ENCODE measurements at places on chromosomes 12 and 14.

GRCh38 chr14:43525658-43526057, 981.4 kb downstream of the FSCB start:
- DNase-seq, result no peak

- no peak for DNase-seq
These were observed 5.1 kb upstream of the LTBP2 start for GRCh38 chr14:74616996-74617700.

DNA sequence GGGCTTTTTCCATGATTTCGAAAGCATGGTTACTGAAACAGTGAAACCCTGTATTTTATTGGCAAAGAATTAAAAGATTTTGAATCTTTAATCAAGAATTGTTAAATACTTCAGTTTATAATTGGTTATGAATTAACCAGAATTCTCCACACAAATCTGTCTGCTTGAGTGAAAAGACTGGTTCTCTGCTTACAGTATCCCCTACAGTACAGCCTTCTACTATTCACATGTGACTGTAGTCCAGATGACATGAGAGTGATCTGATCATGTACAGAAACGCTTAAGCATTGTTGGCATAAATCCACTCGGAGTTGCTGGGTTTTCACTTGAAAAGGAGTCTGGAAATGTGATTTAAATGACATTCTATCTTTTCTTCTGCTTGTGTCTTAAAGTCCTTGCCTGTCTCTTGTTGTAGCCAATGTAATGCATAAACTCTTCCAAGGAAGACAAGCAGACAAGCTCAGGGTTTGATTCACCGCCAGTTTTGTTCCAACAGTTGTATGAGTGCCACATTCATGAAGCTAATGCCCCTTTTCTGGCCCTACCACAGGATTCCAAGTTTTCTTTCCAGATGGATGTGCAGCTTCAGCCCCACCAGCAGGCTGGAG, 222.0 kb upstream of the LRIG3 start:
- DNase-seq, result no peak

- DNase-seq, result no peak
These were observed 6.2 kb upstream of the CNOT2 start for GRCh38 chr12:70236990-70237389.

DNA sequence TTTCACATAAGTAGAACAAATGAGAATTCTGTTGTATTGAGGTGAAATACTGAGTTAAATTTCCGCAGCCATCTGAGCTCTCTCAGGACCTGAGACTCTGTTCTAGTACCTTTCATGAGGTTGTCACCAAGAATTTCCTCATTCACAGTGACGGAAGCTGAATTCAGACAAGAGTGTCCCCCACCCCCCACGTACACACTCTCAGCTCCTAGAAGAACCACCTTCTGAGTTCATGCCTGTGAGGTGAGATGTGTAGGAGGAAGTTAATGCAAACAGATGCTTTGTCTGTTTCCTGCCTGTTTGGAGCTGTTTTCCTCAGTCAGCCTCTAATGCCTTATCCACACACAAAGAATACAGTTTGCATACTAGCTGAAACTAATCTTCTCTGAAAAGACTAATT, 18.2 kb downstream of the BICDL1 start:
- no peak for DNase-seq

DNA sequence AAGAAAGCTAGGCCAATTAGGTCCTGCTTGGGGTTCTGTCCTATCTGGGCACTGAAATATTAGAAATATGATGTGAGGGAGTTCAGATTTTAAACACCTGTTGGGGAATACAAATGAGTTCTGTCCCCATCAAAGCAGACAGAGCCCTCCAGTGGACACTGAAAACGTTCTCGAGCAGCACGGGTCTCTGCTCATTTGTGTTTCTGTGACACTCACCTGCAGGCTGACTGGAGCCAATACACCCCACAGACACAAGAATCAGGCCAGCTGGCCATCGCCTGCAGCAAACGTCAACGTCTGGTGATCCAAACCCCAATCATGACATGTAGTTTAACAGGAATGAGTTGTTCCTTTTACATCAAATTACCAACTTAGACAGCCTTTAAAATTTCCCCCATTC, 493.4 kb upstream of the TMEM132C start:
- no peak for DNase-seq

- no peak for DNase-seq
These were observed 224.3 kb upstream of the AMIGO2 start for GRCh38 chr12:47303995-47304560.

DNA sequence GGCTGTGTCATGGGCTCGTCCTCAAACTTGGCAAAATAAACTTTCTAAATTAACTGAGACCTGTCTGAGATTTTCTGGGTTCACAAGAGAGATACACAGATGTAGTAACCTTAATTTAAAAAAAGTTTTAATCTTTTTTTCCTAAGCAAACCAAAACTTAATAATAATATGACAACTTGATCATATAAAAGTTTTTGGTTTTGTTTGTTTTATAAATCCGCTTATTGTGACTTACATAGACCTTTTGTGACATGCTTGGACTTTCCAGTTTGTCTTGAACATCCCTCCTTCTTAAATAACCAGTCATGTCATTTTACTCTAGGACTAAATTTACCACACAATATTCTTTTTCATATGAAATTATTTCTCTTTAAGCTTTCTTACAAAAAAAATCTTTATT, 8.5 kb downstream of the RDH12 start:
- no peak for DNase-seq

GRCh38 chr12:131229426-131230339, 276.0 kb downstream of the ADGRD1 start:
- DNase-seq, result peak; percentile 63

DNA sequence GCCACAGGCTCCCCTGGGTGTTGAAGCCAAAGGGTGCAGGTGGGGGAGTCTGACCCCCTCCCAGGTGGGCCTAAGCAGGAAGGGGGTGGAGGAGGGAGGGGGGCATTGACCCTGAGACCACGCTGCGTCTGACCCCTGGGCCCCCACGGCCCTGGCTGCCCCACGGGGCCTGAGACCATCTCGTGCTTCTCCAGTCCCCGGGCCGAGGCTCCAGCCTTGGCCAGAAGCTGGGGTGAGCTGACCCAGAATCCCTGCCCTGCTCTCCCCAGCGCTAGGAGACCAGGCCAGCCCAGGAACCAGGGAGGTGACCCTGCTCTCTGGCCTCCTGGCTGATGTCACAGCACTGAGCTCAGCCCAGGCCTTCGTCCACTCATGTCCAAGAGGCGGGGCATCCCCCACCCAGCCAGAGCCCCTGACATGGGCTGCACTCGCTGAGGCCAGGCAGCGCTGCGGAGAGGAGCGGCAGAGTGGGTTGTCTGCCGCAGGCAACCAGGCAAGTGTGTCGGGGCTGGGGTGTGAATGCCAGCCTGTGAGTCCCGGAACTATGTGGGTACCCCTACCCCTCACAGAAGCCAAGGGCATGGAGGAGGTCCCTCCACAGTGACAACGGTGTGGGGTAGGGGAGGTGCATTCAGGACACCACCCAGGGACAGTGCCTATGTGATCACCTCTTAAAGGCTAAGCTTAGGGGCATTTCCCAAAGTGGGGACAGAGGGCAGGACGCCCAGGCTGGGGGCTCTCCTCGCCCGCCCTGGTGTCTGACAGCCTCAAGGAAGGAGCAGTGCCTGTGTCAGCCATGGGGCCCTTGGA, 6.3 kb downstream of the TRMT61A start:
- no peak for DNase-seq

DNA sequence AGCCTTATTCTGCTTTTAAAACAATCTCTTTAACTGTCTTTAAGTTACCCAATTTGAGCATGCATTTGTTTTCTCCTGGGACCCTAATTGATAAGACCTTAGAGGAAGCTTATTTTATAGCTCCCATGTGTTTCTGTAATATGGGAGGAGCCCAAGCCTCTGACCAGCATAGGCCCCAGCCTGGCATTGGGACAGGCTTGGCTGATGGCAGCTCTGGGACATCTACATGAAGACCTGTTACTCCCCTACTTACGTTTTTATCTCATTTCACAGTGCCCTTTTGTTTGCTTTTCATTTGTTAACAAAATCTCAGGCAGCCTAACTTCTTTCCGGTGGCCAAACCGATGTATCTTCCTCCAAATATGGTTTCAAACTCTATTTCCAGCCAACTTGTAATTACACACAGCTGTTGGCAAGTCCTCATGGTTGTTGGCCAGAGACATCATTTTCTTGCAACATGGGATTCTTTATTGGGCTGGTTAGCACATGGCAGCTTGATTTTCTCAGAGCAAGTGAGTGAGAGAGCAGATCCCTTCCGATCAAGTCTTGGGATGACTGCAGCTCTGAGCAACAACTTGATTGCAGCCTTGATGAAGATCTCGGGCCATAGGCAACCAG, 1117.5 kb downstream of the AACS start:
- no peak for DNase-seq

DNA sequence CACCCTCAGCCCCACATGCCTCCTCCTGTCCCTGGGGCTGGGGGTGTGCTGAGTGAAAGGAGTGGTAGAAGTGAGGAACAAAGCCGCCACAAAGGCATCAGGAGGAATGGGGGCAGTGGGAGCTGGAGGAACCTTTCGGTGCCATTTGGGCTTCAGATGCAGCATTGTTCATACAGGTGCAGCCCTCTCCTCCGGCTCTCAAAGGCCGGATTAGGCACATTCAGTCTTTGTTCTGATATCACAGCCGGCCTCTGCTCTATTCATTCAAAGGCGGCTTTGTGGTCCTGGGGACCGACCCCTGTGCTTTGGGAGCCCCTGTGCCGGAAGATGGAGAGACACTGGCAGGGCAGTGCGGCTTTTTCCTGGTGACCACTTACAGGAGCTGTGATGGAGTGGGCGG, 53.2 kb downstream of the SMOC1 start:
- no peak for DNase-seq

DNA sequence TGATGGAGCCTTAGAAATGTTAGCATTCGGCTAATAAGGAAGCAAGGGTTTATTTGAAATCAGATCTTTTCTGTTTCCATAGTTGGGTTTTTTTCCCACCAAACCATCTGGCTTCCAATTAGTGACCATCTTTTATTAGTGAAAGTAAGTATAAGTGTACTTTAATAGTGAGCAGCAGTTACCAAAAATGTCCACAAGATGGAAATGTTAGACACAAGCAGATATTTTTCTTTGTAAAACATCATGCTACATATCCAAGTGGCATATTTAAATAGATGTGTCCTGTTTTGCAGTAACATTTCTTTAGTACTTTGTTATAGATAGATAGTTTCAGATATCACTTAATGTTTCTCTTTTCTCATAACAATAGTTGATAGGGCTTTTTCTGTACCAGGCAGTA, 28.8 kb downstream of the YEATS4 start:
- DNase-seq, result no peak

- DNase-seq, result no peak
These were observed 431.2 kb upstream of the PDE3A start for GRCh38 chr12:19937161-19937560.

DNA sequence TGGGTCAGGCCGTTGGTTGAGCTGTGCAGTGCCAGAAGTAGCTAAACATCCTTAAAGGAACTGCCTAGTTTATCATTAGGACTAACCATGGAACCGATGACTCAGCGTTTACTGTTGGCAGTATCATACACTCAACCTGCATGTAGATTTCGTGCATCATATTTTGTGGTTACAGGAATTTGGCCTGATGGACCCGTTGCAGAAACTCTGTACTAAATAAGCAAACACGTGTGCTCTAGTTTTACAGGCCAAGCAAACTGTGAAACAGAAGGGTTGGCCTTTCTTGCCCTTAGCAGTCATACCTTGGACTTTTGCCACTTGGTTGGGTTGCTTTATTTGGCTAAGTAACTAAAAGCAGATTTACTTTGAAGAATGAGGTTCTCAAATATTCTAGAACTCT, 35.6 kb downstream of the DGLUCY start:
- DNase-seq, result no peak

DNA sequence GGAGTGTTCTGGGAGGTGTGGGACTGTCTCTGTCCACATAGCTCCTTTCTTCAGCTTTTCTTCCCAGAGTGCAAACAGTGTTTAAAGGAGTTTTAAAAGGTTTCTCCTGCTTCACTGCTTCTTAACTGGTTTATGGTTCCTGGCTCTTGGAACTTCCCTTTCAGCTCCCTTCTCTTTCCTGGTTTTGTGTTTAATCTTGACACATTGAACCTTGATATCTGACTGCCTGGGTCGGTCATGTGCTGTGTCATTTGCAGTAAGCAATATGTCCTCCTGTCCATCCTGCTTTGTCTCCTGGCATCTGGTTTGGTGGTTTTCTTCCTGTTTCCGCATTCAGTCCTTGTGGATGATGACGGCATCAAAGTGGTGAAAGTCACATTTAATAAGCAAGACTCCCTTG, 2.2 kb downstream of the TMEM106C start:
- no peak for DNase-seq

DNA sequence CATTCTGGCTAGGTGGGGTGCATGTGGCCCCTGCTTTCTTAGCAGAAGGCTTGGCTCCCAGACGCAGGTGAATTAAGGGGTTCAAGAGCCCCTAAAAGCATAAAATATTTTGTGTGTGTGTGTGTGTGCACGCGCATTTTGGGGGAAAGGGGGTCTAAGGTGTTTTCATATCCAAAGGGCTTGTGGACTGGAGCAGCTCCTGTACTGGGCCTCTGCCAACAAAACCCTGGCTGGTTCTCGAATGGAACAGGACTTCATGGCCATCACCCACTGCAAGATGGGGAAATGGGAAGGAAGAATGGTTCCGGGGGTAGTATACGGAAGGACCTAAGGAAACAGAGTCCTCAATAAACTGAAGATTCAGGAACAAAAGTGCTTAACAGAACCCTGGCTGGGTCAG, 3.9 kb upstream of the ATN1 start:
- no peak for DNase-seq

- DNase-seq, result no peak
These were observed 295.2 kb downstream of the SLC16A7 start for GRCh38 chr12:59890896-59891579.

DNA sequence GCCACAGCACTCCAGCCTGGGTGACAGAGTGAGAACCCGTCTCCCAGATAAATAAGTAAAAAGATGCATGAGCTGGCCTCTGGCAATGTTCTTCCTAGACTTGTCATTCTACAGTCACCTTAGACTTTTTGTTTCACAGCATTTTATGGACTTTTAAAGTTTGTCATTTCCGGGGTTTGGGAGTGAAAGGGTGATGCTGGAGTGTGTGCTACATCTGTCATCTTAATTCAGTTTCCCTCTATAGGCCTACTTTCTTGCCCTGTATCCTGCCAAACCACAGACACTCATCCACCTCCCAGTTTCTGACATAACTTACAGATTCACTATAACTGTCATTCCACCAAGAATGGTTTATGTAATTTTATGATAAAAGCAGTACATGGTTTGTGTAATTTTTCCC, 166.7 kb upstream of the PARP11 start:
- DNase-seq, result no peak

DNA sequence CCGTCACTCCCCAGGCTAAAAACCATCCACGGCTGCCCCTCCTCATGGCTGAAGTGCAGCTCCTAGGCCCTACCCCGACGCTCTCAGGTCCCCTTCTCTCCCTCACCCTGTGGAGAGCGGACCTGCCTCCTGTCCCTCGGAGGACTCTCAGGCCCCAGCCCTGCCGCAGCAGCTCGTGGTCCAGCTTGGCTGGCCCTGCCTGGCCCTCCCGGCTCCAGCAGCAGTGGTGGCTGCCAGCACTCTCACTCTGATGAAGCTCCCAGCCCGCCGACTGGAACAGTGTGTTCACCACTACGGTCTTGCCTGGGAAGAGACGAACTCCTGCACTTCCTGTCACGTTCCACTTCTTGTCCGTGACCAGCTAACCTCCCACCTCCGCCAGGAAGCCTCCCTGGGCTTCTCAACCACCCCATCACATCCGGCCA, 11.1 kb downstream of the BAG5 start:
- DNase-seq, result no peak

GRCh38 chr12:52221912-52222457, 11.1 kb upstream of the KRT7 start:
- peak; percentile 44 for DNase-seq

- no peak for DNase-seq
These were observed 69.3 kb downstream of the MNAT1 start for GRCh38 chr14:60803871-60804270.
